Cardiac muscle cell (in vitro differentiated cells and primary cell): ENCODE measurements at places on chromosomes 11 and 22. TPM values are rescaled to one million over a fixed set of nuclear protein-coding genes. Genes with fewer than 3 reads are reported as not detected.

BACE1-AS gene
- polyA plus RNA-seq, result 6.4 and 10.4 TPM in 2 replicates

RASD2 gene
- 0.61 and 2.3 TPM in 2 replicates for polyA plus RNA-seq

OR52E8 gene
- not detected in 2 replicates for polyA plus RNA-seq

SH3BP1 gene
- 15.0 and 20.7 TPM in 2 replicates for polyA plus RNA-seq

PSMA1 gene
- polyA plus RNA-seq, result 355 and 403 TPM in 2 replicates

RAG1 gene
- polyA plus RNA-seq, result 1.3 TPM in 1 of 2 replicates, not detected in the other

A4GALT gene
- polyA plus RNA-seq, result 15.1 and 20.2 TPM in 2 replicates

SAA2 gene
- 0.29 and 0.45 TPM in 2 replicates for polyA plus RNA-seq

DNA sequence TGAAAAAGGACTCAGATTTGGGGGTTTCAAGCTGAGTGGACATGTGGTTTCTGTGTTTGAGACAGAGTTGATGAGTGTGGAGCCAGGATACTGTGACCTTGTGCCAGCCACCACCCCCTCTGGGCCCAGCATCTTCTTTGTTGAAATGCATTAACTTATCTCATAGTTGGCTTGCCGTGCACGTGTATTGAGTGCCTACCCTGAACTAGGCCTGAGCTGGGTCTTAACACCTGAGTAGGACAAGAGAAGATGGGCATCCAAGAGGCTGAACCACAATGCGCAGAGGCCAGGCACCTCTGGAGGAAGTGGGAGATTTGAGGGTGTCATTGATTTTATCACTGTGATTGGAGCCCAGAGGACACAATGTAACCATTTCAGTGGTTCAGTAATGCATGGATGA is 117.6 kb upstream of the CRYBB3 start:
- no peak overlapping the region for H3K4me3 ChIP-seq
- DNase-seq, result no peak
- no peaks in the 10 kb centered on the region for H3K4me1 ChIP-seq
- H3K27me3 ChIP-seq, result no peaks in the 10 kb centered on the region

- no peaks in the 10 kb centered on the region for H3K27me3 ChIP-seq
- no peak overlapping the region for H3K4me3 ChIP-seq
- H3K36me3 ChIP-seq, result peaks cover 5% of the 10 kb centered on the region
Observed at GRCh38 chr22:21937821-21938070, 14.9 kb downstream of the PPM1F start.

DNA sequence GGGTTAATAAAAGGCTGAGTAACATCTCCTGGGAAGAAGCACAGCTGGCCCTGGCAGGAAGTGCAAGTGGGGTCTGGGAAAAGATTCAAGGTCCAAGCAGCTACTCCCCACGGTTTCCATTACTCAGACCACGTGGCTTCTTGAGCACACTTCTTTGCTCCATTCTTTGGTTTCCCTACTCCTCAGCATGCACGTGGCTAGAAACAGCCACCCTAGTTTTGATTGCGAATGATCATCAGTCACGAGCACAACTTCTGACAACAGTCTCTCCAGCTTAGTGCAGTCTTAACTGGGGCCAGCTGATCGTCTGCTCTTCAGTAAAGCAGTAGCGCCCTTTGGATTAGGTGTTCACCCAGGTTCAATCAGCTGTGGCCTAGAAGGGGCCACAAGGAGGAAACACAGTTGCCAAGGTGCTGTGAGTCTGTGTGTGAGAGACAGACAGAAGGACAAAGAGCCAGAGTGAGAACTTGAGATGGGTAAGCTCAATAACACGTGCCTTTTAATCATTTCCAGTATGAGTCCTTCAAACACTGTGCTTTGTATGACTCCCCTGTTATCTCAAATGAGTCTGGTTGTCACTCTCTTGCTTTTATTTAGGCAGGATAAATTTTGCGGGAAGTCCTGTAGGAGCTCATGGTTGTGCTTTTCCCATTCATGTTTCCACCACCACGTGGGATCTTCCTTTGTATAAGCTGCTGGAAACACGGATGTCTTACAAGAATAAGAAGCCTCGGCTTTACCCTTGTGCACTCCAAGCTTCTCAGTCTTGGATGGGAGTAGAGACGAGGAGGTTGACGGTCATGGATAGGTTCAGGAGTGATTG is 901 bp upstream of the PARVA start:
- H3K36me3 ChIP-seq, result no peaks in the 10 kb centered on the region
- no peaks in the 10 kb centered on the region for H3K27me3 ChIP-seq
- H3K27ac ChIP-seq, result peak overlapping the region; percentile 99
- H3K4me3 ChIP-seq, result peak overlapping the region; percentile 83
- peaks cover 12% of the 10 kb centered on the region for H3K4me1 ChIP-seq

- H3K27me3 ChIP-seq, result no peaks in the 10 kb centered on the region
- no peaks in the 10 kb centered on the region for H3K4me1 ChIP-seq
- H3K4me3 ChIP-seq, result no peak overlapping the region
- no peak overlapping the region for H3K27ac ChIP-seq
- H3K36me3 ChIP-seq, result peaks cover 24% of the 10 kb centered on the region
Observed at GRCh38 chr11:63641727-63642126, 27.5 kb upstream of the PLAAT3 start.

- H3K27me3 ChIP-seq, result no peaks in the 10 kb centered on the region
- no peaks in the 10 kb centered on the region for H3K36me3 ChIP-seq
- DNase-seq, result no peak
- H3K4me1 ChIP-seq, result peaks cover 8% of the 10 kb centered on the region
Observed at GRCh38 chr22:44407171-44407986, 90.7 kb downstream of the RTL6 start.

DNA sequence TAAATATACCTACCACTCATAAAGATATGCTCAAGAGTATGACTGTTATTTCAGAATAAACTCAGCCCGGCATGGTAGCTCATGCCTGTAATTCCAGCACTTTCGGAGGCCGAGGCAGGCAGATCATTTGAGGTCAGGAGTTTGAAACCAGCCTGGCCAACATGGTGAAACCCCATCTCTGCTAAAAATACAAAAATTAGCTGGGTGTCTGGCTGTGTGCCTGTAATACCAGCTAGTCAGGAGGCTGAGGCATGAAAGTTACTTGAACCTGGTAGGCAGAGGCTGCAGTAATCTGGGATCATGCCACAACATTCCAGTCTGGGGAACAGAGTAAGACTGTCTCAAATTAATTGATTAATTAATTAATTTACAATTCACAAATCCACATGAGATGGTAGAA is 208.2 kb upstream of the PDGFD start:
- no peak overlapping the region for H3K4me3 ChIP-seq
- DNase-seq, result no peak
- no peaks in the 10 kb centered on the region for H3K4me1 ChIP-seq
- H3K36me3 ChIP-seq, result no peaks in the 10 kb centered on the region

- H3K27ac ChIP-seq, result no peak overlapping the region
- H3K27me3 ChIP-seq, result no peaks in the 10 kb centered on the region
- H3K4me3 ChIP-seq, result no peak overlapping the region
- no peaks in the 10 kb centered on the region for H3K36me3 ChIP-seq
- no peaks in the 10 kb centered on the region for H3K4me1 ChIP-seq
Observed at GRCh38 chr22:46887978-46888377, 125.5 kb downstream of the TBC1D22A start.

DNA sequence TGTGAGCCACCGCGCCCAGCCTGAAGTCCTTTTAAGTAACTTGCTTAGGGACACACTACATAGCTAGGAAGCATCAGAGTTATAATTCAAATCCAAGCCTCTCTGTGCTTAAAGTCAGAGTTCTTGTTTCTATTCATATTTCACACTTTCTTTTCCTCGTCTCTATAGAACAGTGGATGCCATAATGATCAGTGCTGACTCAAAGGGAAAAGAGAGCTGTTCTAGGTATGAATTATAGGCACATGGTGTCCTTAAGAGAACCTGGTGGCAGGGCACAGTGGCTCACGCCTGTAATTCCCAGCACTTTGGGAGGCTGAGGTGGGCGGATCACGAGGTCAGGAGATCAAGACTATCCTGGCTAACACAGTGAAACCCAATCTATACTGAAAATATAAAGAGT is 400.2 kb upstream of the DDI1 start:
- H3K27ac ChIP-seq, result no peak overlapping the region
- H3K4me3 ChIP-seq, result no peak overlapping the region
- no peaks in the 10 kb centered on the region for H3K4me1 ChIP-seq

GRCh38 chr11:35077709-35078469 is 61.1 kb upstream of the CD44 start:
- H3K27ac ChIP-seq, result no peak overlapping the region
- no peak overlapping the region for H3K4me3 ChIP-seq
- no peak for DNase-seq
- no peaks in the 10 kb centered on the region for H3K36me3 ChIP-seq
- H3K4me1 ChIP-seq, result no peaks in the 10 kb centered on the region

- H3K4me1 ChIP-seq, result peaks cover 26% of the 10 kb centered on the region
- no peak overlapping the region for H3K4me3 ChIP-seq
- H3K36me3 ChIP-seq, result no peaks in the 10 kb centered on the region
- H3K27ac ChIP-seq, result peak overlapping the region; percentile 98
Observed at GRCh38 chr22:38881464-38881871, 9.5 kb upstream of the CBX6 start.

- no peaks in the 10 kb centered on the region for H3K36me3 ChIP-seq
- no peak overlapping the region for H3K4me3 ChIP-seq
- H3K27ac ChIP-seq, result peak overlapping the region; percentile 63
- peaks cover 10% of the 10 kb centered on the region for H3K4me1 ChIP-seq
- peak; percentile 15 for DNase-seq
- H3K27me3 ChIP-seq, result no peaks in the 10 kb centered on the region
Observed at GRCh38 chr22:50399751-50400331, 56.7 kb downstream of the PPP6R2 start.

DNA sequence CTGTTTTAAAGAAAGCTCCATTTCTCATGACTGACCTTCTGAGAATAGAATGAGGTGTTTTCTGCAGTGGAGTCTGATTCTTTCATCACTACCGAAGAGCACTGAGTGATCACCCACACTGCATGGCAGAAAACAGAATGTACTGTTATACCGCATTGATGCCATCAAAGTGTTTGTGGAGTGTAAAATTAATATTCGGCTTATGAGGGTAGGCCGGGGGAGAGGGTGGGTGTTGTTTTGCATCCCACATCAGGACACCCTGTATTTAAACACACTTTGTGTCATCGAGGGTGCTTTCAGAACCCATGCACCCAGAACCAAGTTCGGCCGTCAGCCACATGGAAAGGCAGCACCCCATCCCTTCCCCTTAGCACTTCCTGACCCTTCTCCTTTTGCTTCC is 41.3 kb upstream of the ETS1 start:
- no peaks in the 10 kb centered on the region for H3K36me3 ChIP-seq
- no peak overlapping the region for H3K4me3 ChIP-seq
- H3K27ac ChIP-seq, result no peak overlapping the region
- no peak for DNase-seq
- H3K4me1 ChIP-seq, result peaks cover 13% of the 10 kb centered on the region

- no peak overlapping the region for H3K27ac ChIP-seq
- no peak overlapping the region for H3K4me3 ChIP-seq
- peaks cover 3% of the 10 kb centered on the region for H3K36me3 ChIP-seq
- no peaks in the 10 kb centered on the region for H3K27me3 ChIP-seq
- H3K4me1 ChIP-seq, result no peaks in the 10 kb centered on the region
Observed at GRCh38 chr11:57752954-57753353, 1.3 kb upstream of the BTBD18 start.

- no peak overlapping the region for H3K27ac ChIP-seq
- peaks cover 6% of the 10 kb centered on the region for H3K4me1 ChIP-seq
- no peak for DNase-seq
- H3K27me3 ChIP-seq, result no peaks in the 10 kb centered on the region
- H3K4me3 ChIP-seq, result no peak overlapping the region
- H3K36me3 ChIP-seq, result no peaks in the 10 kb centered on the region
Observed at GRCh38 chr22:26546282-26546681, 34.0 kb upstream of the TFIP11 start.

DNA sequence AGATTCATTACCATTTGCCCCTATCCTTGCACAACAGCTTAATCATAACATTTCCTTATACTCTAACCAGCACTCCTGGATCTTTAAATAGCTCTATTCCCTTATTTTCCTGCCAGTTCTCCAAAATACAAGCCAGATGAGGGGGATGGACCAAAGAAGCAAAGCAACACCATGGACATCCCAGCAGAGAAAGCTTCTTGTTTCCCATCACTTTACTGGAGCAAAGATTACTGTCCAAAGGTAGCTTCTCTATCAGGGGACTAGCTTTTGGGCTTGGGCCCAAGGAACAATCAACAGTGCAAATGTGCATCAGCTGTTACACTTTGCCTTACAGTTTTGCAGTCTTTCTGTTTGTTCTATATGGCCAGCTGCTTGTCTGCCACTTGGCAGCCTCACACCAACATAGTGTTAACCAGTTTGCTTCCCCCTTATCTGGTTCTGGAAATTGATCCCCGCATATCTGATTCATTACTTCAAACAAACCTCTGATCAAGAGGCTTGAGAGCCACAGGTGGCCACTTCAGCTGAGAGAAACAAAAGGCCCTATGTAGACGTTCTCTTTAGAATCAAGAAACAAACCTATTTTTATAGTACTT is 814.3 kb downstream of the METTL15 start:
- H3K36me3 ChIP-seq, result no peaks in the 10 kb centered on the region
- no peaks in the 10 kb centered on the region for H3K27me3 ChIP-seq
- H3K4me1 ChIP-seq, result no peaks in the 10 kb centered on the region
- no peak overlapping the region for H3K27ac ChIP-seq

DNA sequence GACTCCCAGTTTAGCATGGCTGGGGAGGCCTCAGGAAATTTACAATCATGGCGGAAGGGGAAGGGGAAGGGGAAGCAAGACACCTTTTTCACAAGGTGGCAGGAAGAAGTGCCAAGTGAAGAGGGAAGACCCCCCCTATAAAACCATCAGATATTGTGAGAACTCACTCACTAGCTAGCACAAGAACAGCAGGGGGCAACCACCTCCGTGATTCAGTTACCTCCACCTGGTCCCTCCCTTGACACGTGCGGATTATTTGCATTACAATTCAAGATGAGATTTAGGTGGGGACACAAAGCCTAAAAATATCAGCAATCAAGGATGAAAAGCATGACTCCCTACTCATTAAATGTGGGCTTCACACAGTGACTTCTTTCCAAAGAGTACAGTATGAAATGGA is 155.0 kb upstream of the CCDC90B start:
- H3K4me3 ChIP-seq, result no peak overlapping the region
- H3K36me3 ChIP-seq, result no peaks in the 10 kb centered on the region
- H3K27ac ChIP-seq, result no peak overlapping the region
- H3K27me3 ChIP-seq, result no peaks in the 10 kb centered on the region
- no peak for DNase-seq

- H3K36me3 ChIP-seq, result no peaks in the 10 kb centered on the region
- no peaks in the 10 kb centered on the region for H3K27me3 ChIP-seq
- no peaks in the 10 kb centered on the region for H3K4me1 ChIP-seq
- no peak overlapping the region for H3K4me3 ChIP-seq
- H3K27ac ChIP-seq, result no peak overlapping the region
Observed at GRCh38 chr22:41768430-41768829, 32.0 kb upstream of the CCDC134 start.

DNA sequence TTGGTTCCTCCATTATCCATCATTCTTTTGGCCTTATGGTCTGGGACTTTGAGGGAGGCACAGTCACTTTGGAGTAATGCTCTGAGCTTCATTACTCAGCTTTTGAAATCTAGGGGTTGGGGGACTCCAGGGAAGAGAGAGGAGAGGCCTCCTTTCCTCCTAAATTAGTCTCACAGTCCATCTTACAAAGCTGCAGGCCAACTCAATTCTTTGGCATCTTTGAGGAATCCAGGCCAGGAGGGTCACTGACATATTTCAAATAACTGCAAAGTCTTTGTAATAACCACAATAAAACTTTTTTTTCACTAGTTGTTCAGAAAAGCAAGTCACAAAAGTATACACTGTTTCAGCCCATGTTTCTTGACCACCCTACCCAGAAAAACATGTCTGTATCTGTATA is 73.3 kb upstream of the FAR1 start:
- DNase-seq, result no peak
- no peak overlapping the region for H3K4me3 ChIP-seq
- no peaks in the 10 kb centered on the region for H3K4me1 ChIP-seq
- no peaks in the 10 kb centered on the region for H3K36me3 ChIP-seq
- no peak overlapping the region for H3K27ac ChIP-seq
